Effector memory CD8-positive, alpha-beta T cell (primary cell): ENCODE measurements at places on chromosomes 6 and 20.
A peak's percentile ranks its signal among the peaks of the same experiment; 100 is the strongest.

GRCh38 chr6:120938876-120939472 is 395.3 kb downstream of the TBC1D32 start:
- no peak for DNase-seq

- DNase-seq = no peak
Observed at GRCh38 chr20:10713161-10713560, 39.4 kb upstream of the JAG1 start.

DNA sequence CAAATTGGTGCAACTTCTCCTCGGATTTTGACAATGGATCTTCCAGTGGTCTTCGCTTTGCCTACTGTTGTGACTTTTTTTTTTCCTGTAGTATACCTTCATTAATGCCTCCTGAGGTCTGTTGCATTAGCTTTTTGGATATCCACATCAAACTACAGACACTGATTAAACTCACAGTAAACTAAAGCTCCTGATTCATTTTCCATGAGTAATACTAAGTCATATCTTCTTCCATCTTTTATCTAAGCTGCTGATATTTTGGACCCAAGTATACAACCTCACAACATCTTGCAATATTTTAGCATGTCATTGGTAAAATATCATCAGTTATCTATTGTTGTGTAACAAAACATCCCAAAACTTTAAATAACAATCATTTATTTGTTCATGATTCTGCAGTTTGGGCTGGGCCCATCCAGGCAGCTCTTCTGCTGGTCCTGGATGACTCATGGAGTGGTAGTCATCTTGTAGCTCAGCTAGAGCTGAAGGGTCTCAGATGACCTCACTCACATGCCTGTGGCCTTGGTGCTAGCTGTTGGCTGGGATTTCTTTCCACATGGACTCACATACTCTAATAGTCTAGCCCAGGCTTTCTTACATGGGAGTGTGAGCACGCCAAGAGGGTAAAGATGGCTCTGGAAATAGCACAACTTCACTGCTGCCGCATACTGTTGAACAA is 78.3 kb upstream of the SRSF6 start:
- no peak for DNase-seq

DNA sequence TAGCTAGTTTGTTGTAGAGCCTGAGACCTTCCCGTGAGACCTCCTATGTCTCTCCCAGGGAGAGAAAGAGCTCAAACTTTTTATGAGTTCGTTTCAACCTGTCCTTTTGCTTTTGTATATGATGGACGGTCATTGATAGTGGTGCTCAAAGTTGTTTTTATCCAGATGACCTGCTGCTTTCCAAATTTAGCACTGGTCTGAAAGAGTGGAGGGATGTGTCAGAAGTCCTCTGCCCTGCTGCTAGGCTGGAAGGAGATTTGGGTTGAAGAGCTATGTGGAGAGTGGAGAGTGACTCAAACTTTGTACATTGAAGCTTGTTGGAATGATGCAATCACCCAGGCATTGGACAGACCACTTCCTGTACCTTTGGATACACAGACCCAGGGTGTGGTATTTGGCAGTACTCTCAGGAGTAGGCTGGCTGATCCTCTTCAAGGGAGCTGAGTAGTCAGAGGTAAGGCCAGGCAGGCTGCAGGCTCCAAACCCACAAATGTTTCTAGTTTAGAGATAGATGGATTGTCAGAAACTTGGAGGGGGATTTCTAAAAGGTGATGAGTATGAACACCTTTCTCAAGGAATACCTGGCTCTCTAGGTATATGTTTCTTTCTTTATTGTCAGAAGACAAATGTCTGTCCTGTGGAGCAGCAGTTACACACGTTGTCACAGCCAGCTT is 49.4 kb upstream of the RREB1 start:
- DNase-seq = no peak

GRCh38 chr6:166541366-166541765 is 45.1 kb downstream of the RAMACL start:
- no peak for DNase-seq

DNA sequence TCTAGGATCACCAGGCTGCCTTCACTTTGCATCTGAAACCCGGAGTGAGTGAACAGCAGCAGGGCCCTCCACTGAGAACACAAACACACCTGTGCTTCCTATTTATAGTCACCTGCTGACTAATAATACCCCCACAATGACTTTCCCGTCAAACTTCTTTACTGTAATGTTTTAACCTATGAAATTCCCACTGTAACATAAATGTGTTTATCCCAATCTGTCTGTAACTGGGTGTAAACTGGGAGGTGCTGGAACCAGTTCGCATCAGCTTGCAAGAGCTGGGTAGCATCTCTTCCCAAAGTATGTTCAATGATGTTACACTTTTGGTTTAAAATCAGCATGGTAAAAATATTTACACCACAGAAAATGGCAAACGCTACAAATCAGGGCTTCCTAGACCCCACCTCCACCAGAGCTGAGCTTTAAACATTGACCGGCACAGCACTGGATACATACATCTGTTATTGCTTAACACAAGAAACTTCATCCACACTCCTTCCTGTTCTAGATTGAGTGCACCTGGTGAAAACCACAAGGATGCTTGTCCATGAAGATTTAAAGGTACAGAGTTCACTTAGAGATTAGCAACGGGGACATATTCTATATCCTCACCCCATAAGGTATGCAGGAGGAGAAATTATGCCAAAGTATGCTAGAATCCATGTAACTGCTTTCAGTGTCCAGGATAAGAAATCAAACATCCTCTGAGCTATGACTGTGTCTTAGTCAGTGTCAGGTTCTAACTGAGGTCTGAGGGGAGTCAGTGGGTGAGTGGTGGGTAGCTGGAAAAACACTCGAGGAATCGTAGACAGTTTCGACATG is 79.0 kb downstream of the ALDH8A1 start:
- no peak for DNase-seq

DNA sequence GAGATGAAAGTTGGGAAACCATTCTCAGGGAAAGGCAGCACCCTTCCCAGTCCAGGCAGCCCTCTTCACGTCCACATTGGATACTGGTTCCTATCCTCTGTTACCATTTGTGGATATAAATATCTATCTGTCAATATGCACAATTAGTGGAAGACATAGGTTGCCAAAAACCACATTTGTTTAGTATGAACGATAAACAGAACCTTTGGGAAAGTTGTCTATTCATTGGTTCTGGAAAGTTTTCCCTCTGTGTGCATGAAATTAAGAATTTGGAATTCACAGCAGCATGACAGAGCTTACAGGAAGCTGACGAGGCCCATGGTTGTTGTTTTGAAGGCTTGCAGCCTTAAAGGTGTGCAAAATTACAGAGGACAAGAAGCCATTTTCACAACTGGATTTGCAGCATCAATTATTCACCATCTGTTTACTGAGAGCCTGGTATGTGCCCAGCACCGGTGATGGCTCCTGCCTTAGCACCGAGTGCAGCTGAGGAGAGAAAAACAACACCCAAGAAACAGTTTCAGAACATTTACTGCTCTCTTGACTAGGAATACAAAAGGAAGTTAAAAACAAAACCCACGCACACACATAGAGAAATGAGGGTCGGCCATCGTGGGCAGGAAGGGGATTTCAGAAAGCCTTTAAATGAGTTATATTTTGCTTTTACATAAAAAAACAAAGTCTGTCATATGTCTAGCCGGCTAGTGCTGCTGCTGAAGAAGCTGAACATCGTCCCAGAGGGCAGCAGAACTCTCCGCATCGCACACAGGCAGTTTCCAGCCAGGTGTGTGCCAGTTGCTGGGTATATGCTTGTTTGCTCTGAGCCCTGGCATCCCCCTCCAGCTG is 319.6 kb downstream of the FARS2 start:
- no peak for DNase-seq

GRCh38 chr20:47392721-47393073 is 36.2 kb upstream of the ZMYND8 start:
- DNase-seq = no peak

- DNase-seq = peak; percentile 81
Observed at GRCh38 chr6:31497531-31498476, at the start of gene MICB. Gene MICB, plus strand, starts transcription at chr6:31498145. Its CDS starts 49 bp downstream, at chr6:31498194.
